Fibroblast of lung (primary cell): ENCODE measurements at places on chromosomes 3 and 15. TPM values are rescaled to one million over a fixed set of nuclear protein-coding genes. Genes with fewer than 3 reads are reported as not detected.

Gene MAP1A
- total RNA-seq: 70.4 and 201 TPM in 2 replicates

Gene TMEM40
- under 0.01 TPM in 1 of 2 replicates, not detected in the other for total RNA-seq

DNA sequence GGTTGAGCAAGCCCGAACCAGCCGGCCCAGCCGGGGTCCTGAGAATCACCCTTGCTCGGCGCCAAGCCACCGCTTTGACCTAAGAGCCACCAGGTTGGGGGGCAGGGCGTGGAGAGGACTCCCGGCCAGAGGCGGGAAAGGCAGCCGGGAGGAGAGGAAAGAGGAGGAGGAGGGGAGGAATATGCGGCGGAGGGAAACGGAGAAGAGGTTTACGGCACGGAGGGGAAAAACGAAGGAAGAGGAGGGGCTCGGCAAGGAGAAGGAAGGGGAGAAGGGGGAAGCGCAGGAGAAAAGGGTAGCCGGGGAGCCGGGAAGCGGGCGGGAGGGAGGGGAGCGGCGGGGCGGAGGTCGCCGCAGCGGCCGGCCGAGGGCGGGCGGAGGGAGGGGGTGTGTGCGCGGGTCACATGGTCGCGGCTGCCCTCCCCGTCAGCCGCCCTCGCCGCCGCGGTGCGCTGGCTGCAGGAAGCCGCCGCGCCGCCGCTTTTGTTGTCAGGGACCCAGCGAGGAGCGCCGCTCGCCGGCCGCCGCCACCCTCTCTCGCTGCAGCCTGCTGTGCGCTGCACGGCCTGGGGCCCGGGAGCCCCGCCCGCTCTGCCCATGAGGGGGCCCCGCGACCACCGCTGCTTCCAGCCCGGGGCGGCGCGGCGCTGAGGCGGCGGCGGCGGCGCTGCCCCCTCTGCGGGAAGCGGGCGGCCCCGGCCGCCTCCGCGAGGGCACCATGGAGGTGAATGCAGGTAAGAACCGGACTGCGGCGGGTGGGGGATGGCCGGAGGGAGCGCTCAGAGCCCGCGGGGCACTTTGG lies at the start of gene NR1D2:
NR1D2 (plus strand) TSS at position 426 of the 802 bp plus-strand sequence; CDS start at position 719, 293 bp downstream.
- peak; percentile 73 for DNase-seq

GRCh38 chr3:71310359-71310979 lies 273.1 kb downstream of the FOXP1 start:
- peak; percentile 43 for DNase-seq

DNA sequence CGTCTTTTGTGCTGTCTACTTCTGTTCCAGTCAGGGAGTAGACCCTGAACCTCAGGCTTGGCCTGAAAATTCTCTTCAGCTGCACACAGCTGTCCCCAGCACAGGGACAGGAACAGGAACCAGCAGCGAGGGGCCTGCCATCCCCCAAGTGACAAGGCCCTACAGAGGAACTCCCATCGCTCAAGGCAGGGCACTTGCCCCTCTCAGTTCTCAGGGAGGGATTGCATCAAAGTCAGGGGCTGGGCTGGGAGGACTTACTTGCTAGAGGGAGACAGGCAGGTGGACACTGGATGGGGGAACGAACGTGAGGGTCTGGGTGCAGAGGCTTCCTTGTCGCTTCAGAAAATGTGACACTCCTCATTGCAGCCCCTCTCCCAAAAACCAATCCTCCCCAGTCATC lies 163.6 kb downstream of the CHSY1 start:
- DNase-seq: no peak

GRCh38 chr3:119206611-119207511 lies 33.5 kb downstream of the UPK1B start:
- no peak for DNase-seq
